ENCODE measurements at places on chromosomes 11 and 22.

DNA sequence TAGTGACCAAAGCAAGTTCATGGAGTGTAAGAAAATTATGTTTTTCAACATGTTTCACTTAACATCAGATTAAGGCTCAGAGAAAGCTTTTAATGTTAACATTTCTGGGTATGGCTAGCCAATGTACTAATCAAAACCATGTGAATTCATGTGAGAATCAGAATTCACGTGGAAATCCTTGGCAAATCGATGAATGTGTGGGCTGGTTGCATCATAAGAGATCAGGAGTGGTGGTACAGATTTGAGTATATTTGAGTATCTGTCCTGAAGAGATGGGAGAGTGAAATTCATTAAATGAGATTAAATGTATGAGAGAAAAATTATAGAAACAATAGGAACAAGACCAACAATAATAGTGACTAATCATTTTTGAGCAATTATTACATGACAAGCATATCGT lies 638.6 kb upstream of the ANO5 start:
- DNase-seq, result no peak

- DNase-seq, result no peak
These were observed 270.8 kb upstream of the SESN3 start for GRCh38 chr11:95501761-95502266.

DNA sequence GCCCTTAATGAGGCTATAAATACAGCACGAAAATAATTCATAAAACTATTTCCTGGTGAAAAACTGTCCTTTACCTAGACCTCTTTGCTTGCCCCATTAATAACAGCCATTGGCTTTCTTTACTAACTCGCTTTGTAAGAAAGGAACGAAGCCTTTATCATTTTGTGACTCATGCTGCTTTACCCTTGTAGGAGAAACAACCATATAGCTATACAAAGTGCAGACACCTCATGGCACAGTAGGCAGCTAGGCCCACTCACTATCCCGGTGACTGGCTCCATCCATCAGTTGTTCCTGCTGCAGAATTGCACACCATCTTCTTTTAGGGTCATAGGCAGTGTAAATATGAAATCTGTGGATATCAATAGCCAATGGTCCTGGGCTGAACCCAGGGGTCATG lies 85.8 kb downstream of the LDLRAD3 start:
- DNase-seq, result no peak

GRCh38 chr11:90747057-90747456 lies 524.2 kb upstream of the CHORDC1 start:
- no peak for DNase-seq

Data from breast epithelium (tissue), 4 donors.